ENCODE measurements at places on chromosomes 12 and 14. TPM values are rescaled to one million over a fixed set of nuclear protein-coding genes. Genes with fewer than 3 reads are reported as not detected.

CD163L1 gene
- total RNA-seq: 1.7 TPM

KRT3 gene
- not detected for total RNA-seq

ADGRD1 gene
- total RNA-seq: 16.3 TPM

SLC15A5 gene
- 0.17 TPM for total RNA-seq

EMP1 gene
- 987 TPM for total RNA-seq

SYNDIG1L gene
- not detected for total RNA-seq

KERA gene
- total RNA-seq: not detected

AQP2 gene
- total RNA-seq: not detected

RCOR1 gene
- 20.4 TPM for total RNA-seq

SVOP gene
- not detected for total RNA-seq

BATF gene
- total RNA-seq: 9.3 TPM

PSMC6 gene
- total RNA-seq: 109 TPM

NGB gene
- not detected for total RNA-seq

POTEG gene
- not detected for total RNA-seq

ZNF664 gene
- total RNA-seq: 115 TPM

AMN gene
- 1.9 TPM for total RNA-seq

HPD gene
- total RNA-seq: 0.34 TPM

ADAMTS20 gene
- not detected for total RNA-seq

TMBIM4 gene
- 207 TPM for total RNA-seq

SCN8A gene
- total RNA-seq: 0.49 TPM

HOXC13 gene
- not detected for total RNA-seq

SDS gene
- total RNA-seq: 67.7 TPM

CEBPE gene
- not detected for total RNA-seq

CMKLR1 gene
- total RNA-seq: 34.6 TPM

TRHDE gene
- 30.6 TPM for total RNA-seq

MYBPC1 gene
- not detected for total RNA-seq

DHRS2 gene
- total RNA-seq: not detected

STXBP6 gene
- total RNA-seq: 11.7 TPM

RDH11 gene
- total RNA-seq: 25.8 TPM

TSPAN19 gene
- 0.49 TPM for total RNA-seq

DAO gene
- total RNA-seq: not detected

ESR2 gene
- total RNA-seq: 21.5 TPM

NID2 gene
- total RNA-seq: 8.2 TPM

SERPINA1 gene
- 4.1 TPM for total RNA-seq

IFI27 gene
- total RNA-seq: 455 TPM

IL26 gene
- not detected for total RNA-seq

ZDHHC22 gene
- total RNA-seq: not detected

CARMIL3 gene
- total RNA-seq: 0.33 TPM

MSRB3 gene
- total RNA-seq: 29.1 TPM

CCDC197 gene
- not detected for total RNA-seq

NUDT4 gene
- 64.8 TPM for total RNA-seq

CCDC38 gene
- total RNA-seq: not detected

FOXN4 gene
- total RNA-seq: not detected

ATP23 gene
- total RNA-seq: 12.9 TPM
